ENCODE measurements at places on chromosomes 1 and 21.
A peak's percentile ranks its signal among the peaks of the same experiment; 100 is the strongest.

DNA sequence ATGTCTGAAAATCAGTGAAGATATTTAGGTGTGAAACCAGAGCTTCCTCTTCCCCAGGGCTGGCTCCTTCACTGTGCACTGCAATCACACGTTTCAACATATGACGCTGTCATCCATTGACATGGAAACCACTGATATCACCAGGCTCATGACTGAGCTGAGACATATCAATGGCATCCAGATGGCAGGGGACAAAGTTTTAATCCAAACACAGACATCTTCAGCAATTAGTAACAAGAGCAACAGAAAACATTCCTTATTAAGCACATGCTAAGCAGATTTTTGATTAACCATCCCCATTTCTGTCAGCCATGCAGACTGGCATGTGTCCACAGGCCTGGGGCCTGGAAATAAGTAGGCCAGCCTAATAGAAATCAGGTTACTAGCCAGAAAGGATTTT is 108.0 kb upstream of the ADAR start:
- no peak for DNase-seq

GRCh38 chr1:241532162-241532531 is at the start of gene KMO:
Gene KMO (plus strand): TSS chr1:241532378. CDS start chr1:241532445, 67 bp downstream.
- no peak for DNase-seq

DNA sequence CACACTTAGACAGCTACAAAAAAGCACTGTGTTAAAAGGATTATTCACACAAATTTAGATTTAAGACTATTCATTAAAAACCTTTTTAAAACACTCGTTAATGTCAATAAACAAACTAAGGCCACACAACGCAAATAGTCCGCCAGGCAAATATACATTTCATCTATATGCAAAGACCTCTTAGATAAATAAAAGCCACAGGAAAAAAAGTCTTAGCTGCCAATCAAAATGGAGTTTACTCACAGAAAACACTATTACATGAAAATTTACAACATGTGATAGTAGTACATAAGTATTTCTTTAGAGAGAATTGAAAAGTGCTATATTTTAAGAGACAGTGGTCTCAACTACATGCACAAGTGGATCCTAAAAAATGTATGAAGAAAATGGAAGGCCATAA is 2.7 kb upstream of the PHTF1 start:
- peak; percentile 66 for DNase-seq

DNA sequence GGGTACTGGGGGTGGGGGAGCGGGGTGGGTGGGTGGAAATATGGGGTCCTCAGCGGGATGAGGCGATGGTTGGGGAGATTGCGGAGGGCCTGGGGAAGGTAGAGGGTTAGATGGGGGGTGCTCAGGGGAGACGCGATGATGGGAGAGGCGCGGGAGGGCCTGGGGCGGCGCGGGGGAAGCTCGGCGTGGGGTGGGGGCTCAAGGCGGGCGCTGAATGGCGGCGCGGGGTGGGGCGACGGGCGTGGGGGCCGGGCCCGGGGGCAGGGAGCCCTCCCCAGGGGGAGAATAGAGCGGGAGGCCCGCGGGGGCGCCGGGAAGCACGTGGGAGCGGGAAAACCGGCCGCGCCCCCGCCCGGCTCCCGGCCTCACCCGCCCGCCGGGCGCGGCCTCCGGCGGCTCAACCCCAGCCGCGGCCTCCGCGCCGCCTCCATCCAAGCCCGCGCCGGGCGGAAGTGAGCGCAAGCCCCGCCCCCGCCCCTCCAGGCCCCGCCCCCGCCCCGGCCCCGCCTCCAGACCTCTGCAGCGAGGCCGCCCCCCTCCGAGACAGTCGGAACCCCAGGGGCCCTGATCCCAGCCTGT is at the start of gene FAAP20:
TSS of gene FAAP20 (minus strand) at position 454 of the 579 bp plus-strand sequence. CDS start at position 431, 23 bp downstream.
- DNase-seq = no peak

DNA sequence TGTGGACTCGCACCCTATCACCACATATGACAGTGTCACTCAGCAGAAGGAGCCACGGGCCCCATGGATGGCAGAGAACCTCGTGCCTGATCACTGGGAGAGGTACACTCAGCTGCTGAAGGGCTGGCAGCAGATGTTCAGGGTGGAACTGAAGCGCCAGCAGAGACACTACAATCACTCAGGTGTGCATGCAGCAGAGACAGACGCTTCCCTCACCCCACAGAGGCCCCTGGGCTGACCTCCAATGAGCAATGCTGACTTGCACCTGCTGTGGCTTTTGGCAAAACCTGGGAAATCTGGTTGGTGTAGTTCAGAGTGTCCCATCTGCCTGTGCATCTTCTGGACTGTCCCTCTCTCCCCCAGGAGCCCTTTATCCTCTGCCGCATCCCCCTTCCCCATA is 51.9 kb downstream of the KIAA1614 start:
- DNase-seq = no peak

GRCh38 chr21:17436626-17437111 is 76.2 kb upstream of the CXADR start:
- no peak for DNase-seq

DNA sequence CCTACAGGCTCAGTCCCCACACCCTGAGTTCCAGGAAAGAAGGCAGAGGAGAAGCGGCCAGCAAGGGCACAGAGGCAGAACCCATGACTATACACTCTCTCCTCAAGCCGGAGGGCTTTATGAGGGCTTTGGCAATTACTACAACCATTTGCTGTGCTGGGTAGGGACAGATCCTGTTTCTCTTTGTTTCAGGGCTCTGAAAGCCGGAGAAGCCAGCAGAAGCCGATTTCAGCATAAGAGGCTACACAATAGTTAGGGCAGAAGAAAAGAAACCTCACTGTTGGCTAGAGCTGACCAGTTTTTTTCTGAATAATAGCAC is 13.9 kb downstream of the GPR3 start:
- no peak for DNase-seq
